Testis (tissue), 5 donors: ENCODE measurements at places on chromosomes 1 and 21. TPM values are rescaled to one million over a fixed set of nuclear protein-coding genes. Genes with fewer than 3 reads are reported as not detected.

Gene MTARC2
- total RNA-seq: 56.7 TPM

Gene ZNHIT6
- total RNA-seq: 11.3 TPM

Gene OR6N1
- 1.0 TPM for total RNA-seq

Gene C1orf94
- 17.9 TPM for total RNA-seq

Gene SYCP1
- total RNA-seq: 66.5 TPM

Gene SEMA4A
- total RNA-seq: 8.0 TPM

Gene SF3B4
- total RNA-seq: 32.1 TPM

Gene RLF
- 27.2 TPM for total RNA-seq

Gene TSACC
- 748 TPM for total RNA-seq

Gene SEMA6C
- 175 TPM for total RNA-seq

Gene NR1I3
- total RNA-seq: 0.68 TPM
